Naive thymus-derived CD4-positive, alpha-beta T cell (primary cell): ENCODE measurements at places on chromosomes 1 and 21. TPM values are rescaled to one million over a fixed set of nuclear protein-coding genes. Genes with fewer than 3 reads are reported as not detected.

Gene TCHHL1
- total RNA-seq, result not detected

Gene TRNP1
- not detected for total RNA-seq

- H3K36me3 ChIP-seq, result no peaks in the 10 kb centered on the region
- peak; percentile 27 for DNase-seq
- peak overlapping the region; percentile 26 for H3K4me3 ChIP-seq
- H3K4me1 ChIP-seq, result peaks cover 4% of the 10 kb centered on the region
- H3K27me3 ChIP-seq, result no peaks in the 10 kb centered on the region
Observed at GRCh38 chr1:119674835-119675289, 26.8 kb upstream of the ZNF697 start.

GRCh38 chr1:27233667-27234048, 774 bp upstream of the WDTC1 start:
- peak overlapping the region; percentile 59 for H3K4me3 ChIP-seq
- no peaks in the 10 kb centered on the region for H3K27me3 ChIP-seq
- DNase-seq, result peak; percentile 23
- peak overlapping the region; percentile 78 for H3K27ac ChIP-seq
- no peaks in the 10 kb centered on the region for H3K36me3 ChIP-seq

- no peaks in the 10 kb centered on the region for H3K27me3 ChIP-seq
- no peak overlapping the region for H3K4me3 ChIP-seq
- H3K27ac ChIP-seq, result no peak overlapping the region
- no peaks in the 10 kb centered on the region for H3K36me3 ChIP-seq
Observed at GRCh38 chr1:93565496-93566206, 116.0 kb downstream of the BCAR3 start.

DNA sequence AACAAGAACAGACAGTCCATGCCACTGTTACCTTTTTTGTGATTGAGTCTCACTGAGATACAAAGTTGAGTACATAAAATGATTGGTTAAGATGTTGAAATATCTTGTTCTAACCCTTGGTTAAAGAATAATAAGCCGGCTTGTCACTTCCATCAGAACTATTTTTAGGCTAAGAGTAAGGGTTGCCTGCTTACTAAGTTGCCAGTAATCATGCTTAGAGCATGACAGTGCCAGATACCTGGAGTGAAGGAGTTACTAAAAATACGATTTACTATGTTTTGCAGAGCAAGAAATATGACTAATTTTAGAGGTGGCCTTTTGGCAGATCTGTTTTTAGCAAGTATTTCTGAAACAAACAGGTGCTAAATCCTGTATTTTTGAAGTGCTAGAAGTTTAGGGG, 6.0 kb downstream of the HUNK start:
- no peak overlapping the region for H3K4me3 ChIP-seq
- no peak overlapping the region for H3K27ac ChIP-seq
- H3K4me1 ChIP-seq, result no peaks in the 10 kb centered on the region
- no peaks in the 10 kb centered on the region for H3K27me3 ChIP-seq
- DNase-seq, result no peak

DNA sequence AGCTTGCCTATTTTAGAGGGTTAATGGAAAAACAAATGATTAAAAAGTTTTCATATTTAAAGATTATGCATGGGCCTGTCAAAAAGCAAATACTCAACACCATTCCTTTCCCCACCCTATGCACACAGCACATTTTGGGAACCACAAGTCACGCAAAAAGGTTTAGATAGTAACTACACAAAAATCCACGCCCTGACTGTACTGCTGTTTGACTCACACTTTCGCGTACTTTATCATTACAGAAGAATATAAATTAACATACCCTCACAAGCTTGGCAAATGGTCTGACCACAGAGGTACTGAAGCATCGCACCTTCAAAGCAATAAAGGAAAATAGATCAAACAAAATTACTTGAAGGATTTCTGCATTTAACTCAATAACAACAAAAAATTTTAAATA, 1.4 kb downstream of the ATP5PO start:
- no peaks in the 10 kb centered on the region for H3K27me3 ChIP-seq
- no peak overlapping the region for H3K4me3 ChIP-seq
- peaks cover 26% of the 10 kb centered on the region for H3K36me3 ChIP-seq
- no peak overlapping the region for H3K27ac ChIP-seq

DNA sequence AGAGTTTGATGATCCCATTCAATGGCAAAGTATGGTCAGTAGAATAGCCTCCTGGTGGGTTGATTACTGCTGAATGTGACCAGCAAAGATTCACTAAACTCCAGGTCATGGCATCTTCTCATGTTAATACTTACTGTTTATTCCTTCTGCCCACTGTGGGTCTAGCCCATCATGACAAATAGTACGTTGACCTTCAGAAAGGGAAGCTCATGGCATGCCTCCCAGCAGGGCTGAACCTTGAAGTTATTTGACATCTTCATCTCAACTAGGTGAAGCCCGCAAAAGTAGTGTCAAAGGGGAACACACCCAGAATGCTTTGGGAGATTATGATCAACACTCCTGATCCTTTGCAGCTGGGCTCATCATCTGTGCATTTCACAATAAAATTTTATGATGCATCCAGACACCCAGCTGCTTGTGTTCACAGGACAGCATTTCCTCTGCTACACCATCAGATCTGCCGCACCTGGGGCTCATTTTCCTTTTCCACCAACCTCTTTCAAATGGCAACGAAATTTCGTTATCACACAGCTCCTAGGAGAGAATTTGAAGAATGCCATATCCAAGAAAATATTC, 49.6 kb downstream of the HLX start:
- H3K36me3 ChIP-seq, result no peaks in the 10 kb centered on the region
- no peak overlapping the region for H3K4me3 ChIP-seq
- no peak overlapping the region for H3K27ac ChIP-seq
- no peaks in the 10 kb centered on the region for H3K4me1 ChIP-seq
- H3K27me3 ChIP-seq, result no peaks in the 10 kb centered on the region

Gene RSPO1
- not detected for total RNA-seq

- H3K27ac ChIP-seq, result peak overlapping the region; percentile 78
- no peak for DNase-seq
- no peaks in the 10 kb centered on the region for H3K36me3 ChIP-seq
- H3K27me3 ChIP-seq, result no peaks in the 10 kb centered on the region
Observed at GRCh38 chr1:2229911-2230731, 2.0 kb downstream of the SKI start.

DNA sequence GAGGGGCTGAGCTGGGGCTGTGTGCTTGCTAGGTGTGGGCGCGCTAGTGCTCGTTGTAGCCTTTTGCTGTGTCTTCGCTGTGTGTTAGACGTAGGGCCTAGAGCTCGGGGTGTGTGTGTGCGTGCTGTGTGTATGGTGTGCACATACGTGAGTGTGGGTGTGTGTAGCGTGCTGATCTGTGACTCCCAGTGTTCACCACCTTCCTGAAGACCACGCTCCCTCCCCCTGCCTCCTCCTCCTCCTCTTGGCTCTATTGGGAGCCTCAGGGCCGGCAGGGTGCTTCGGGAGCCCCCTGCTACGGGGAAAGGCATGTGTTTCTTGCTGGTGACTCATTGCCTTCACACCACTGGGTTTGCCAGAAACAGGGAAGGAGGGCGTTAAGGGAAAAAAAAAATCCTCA, 9.4 kb upstream of the KCNC4 start:
- H3K4me1 ChIP-seq, result peaks cover 8% of the 10 kb centered on the region
- H3K27me3 ChIP-seq, result no peaks in the 10 kb centered on the region

- H3K36me3 ChIP-seq, result no peaks in the 10 kb centered on the region
- no peak overlapping the region for H3K4me3 ChIP-seq
- DNase-seq, result no peak
- no peaks in the 10 kb centered on the region for H3K27me3 ChIP-seq
- H3K4me1 ChIP-seq, result no peaks in the 10 kb centered on the region
Observed at GRCh38 chr21:31869750-31870149, 3.1 kb upstream of the HUNK start.

GRCh38 chr1:226902601-226903000, 32.2 kb downstream of the PSEN2 start:
- no peaks in the 10 kb centered on the region for H3K36me3 ChIP-seq
- no peak overlapping the region for H3K4me3 ChIP-seq
- DNase-seq, result no peak

- DNase-seq, result no peak
- H3K4me3 ChIP-seq, result no peak overlapping the region
- H3K4me1 ChIP-seq, result peaks cover 32% of the 10 kb centered on the region
- no peak overlapping the region for H3K27ac ChIP-seq
- H3K36me3 ChIP-seq, result peaks cover 4% of the 10 kb centered on the region
Observed at GRCh38 chr1:25615172-25615541, 1.4 kb upstream of the MAN1C1 start.

GRCh38 chr1:102098536-102098935, 101.8 kb upstream of the OLFM3 start:
- H3K4me3 ChIP-seq, result no peak overlapping the region
- H3K27ac ChIP-seq, result no peak overlapping the region
- no peaks in the 10 kb centered on the region for H3K27me3 ChIP-seq
- H3K4me1 ChIP-seq, result no peaks in the 10 kb centered on the region
- DNase-seq, result no peak
- H3K36me3 ChIP-seq, result no peaks in the 10 kb centered on the region

GRCh38 chr1:30845904-30846290, 62.7 kb downstream of the SDC3 start:
- no peak for DNase-seq
- H3K36me3 ChIP-seq, result no peaks in the 10 kb centered on the region
- H3K4me1 ChIP-seq, result no peaks in the 10 kb centered on the region

Gene FAAP20
- 48.8 TPM for total RNA-seq

Gene HSD3B2
- total RNA-seq, result not detected

DNA sequence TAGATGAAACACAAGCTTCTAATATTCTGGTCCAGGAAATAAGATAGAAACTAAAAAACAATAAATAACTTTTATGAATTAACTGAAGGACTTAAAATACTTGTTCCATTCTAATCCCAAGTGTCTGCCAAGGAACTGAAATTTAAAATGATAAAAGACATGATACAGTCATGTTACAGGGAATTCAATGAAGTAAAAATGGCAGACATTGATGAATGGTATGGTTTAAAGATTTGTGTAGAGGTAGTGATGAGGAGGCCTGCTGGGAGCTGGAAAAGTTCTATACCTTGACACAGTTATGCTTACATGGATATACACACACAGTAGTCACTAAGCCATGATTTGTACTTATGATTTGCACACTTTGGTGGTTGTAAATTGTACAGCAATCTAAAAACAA, 2.1 kb upstream of the UBR4 start:
- H3K27me3 ChIP-seq, result no peaks in the 10 kb centered on the region
- no peaks in the 10 kb centered on the region for H3K36me3 ChIP-seq
- no peak overlapping the region for H3K4me3 ChIP-seq
- no peak for DNase-seq
- peaks cover 21% of the 10 kb centered on the region for H3K4me1 ChIP-seq
- peak overlapping the region; percentile 85 for H3K27ac ChIP-seq

Gene ACTL8
- not detected for total RNA-seq

Gene BSND
- total RNA-seq, result 0.05 TPM

DNA sequence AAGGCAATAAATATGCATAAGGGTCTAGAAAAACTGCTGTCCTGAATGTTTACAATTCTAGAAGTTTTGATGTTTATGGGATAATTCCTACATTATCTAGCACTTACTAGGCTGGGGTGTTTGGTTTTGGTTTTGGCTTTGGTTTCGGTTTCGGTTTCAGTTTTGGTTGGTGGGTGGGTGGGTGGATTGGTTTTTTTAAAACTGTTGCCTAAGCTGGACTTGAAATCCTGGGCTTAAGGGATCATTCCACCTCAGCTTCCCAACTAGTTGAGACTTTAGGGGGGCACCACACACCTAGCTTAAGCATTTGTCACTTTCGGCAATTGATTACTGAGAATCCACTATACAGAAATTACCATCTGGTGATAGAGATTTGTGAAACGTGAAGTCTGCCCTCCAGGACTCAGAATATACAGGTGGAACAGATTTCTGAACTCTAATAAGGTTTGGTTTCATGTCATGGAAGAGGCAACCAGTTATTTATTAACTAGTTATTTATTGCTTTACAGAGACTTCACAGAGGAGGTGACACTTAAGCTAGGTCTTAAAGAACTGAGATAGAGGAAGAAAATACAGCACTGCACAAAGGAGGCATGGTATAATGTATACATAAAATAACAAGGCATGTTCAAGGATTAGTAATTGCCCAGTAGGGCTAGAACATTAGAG, 69.6 kb downstream of the PIK3R3 start:
- H3K27ac ChIP-seq, result no peak overlapping the region
- no peaks in the 10 kb centered on the region for H3K27me3 ChIP-seq
- no peaks in the 10 kb centered on the region for H3K36me3 ChIP-seq
- DNase-seq, result peak; percentile 56
- no peak overlapping the region for H3K4me3 ChIP-seq

Gene TRMT1L
- total RNA-seq, result 27.3 TPM

Gene RPL5
- 1,635 TPM for total RNA-seq

DNA sequence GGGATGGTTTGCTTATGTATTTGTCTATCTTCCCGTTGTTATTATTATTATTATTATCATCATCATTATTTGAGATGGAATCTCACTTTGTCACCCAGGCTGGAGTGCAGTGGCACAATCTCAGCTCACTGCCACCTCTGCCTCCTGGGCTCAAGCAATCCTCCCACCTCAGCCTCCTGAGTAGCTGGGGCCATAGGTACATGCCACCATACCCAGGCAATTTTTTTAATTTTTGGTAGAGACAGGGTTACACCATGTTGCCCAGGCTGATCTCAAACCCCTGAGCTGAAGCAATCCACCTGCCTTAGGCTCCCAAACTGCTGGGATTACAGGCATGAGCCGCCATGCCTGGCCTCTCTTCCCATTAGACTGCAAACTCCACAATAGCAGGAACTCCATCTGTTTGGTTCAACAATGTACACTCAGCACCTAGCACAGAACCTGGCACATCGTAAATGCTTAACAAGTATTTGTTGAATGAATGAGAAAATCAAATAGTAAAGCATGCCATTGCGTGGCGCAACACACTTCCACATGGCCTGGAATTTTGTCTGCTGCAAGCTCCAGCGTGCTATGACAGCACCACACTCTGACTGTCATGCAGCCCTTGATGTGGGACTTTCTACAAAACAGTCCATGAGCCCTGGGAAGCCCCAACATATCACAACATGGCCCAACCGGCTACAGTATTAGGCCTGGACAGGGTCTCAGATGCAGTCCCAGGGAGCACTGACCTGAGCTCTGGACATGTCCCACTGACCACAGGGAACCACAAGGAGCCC, 3.8 kb upstream of the TINAGL1 start:
- H3K4me1 ChIP-seq, result no peaks in the 10 kb centered on the region
- no peak for DNase-seq
- H3K4me3 ChIP-seq, result no peak overlapping the region
- H3K27ac ChIP-seq, result no peak overlapping the region

DNA sequence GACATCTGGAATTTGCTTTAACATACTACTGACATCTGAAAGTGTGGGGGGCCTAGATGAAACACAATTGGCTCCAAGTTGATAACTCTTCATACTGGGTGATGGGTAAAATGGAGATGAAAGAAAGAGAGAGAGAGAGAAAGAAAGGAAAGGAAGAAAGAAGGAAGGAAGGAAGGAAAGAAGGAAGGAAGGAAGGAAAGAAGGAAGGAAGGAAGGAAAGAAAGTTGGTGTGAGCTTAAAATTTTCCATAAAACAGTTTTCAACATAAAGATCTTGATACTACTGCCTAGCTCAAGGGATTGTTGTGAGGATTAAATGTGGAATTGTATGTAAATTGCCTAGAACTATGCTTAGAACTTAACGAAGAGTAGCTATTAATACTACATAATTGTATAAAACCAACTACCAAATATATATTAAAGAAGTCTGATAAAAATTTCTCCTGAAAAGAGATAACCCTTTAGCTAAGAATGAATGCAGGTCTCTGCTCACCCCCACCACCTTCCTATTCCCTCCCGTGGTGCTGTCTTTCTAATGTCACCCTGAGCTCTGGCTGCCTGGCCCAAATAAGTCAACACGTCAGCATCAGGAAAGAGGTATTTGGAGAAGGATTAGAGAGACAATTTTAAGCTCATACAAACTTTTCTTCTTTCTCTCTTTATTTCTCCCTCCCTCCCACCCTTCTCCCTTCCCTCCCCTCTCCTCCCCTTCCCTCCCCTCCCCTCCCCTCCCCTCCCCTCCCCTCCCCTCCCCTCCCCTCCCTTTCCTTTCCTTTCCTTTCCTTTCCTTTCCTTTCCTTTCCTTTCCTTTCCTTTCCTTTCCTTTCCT, 89.3 kb upstream of the SGIP1 start:
- no peaks in the 10 kb centered on the region for H3K27me3 ChIP-seq
- H3K4me3 ChIP-seq, result no peak overlapping the region
- peaks cover 18% of the 10 kb centered on the region for H3K4me1 ChIP-seq
